ENCODE measurements at places on chromosomes 11 and 22.

- no peak for DNase-seq
Observed at GRCh38 chr11:131372234-131372962, 2.0 kb downstream of the NTM start.

GRCh38 chr11:15236559-15236958 lies 121.8 kb downstream of the INSC start:
- no peak for DNase-seq

DNA sequence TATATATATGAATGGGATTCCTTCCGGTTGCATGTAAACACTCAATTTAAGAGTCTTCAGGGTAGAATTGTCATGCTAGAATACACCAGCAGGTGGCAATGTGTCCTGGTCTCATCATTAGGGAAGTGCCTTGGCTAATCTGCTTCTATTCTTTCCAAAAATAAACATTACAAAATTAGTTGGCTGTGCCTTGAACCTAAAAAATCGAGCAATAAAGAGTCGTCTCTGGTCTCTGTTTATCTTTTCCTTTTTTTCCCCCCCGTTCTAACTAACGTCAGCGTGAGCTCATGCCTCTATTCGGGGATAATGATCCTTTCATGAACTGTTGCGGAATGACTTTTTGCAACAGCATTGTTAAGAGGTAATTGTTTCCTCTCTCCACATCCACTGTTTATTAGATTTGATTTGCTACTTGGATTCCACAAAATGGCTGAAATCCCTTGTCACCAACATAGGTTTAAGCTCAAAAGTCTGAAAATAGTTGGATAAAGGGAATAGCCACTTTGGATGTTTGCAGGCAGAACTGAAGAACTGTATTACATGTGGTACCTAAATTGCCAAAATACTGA lies 1.2 kb upstream of the ARHGEF12 start:
- peak; percentile 46 for DNase-seq

DNA sequence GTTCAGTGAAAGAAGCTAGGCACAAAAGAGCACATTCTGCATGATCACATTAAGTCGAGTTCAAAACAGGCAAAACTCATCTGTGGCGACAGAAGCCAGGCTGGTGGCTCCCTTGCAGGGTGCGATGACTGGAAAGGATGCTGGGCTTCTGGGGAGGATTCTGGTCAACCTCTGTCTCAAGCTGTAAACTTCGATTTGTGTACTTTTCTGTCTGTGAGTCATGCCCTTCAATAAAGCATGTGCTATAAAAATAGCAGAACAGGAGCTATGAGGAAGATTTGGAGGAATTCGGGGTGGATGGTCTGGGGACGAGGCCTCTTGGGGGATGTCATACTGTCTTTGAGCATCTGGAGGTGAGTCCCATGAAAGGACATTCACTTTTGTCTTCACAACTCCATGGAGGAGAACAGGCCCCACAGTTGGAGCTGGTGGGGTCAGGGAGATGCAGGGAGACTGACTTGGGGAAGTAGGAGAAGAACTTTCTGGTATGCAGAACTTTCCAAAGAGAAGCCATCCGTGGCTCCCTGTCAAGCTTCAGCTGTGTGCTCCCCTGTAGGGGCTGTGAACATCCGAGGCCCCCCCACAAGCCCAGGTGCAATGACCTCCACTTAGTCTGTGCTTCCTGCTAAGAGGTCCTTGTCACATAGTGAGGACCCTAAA lies 77.8 kb upstream of the LINC01488 start:
- DNase-seq = no peak

- no peak for DNase-seq
Observed at GRCh38 chr11:86274503-86274902, 27.5 kb upstream of the HIKESHI start.

DNA sequence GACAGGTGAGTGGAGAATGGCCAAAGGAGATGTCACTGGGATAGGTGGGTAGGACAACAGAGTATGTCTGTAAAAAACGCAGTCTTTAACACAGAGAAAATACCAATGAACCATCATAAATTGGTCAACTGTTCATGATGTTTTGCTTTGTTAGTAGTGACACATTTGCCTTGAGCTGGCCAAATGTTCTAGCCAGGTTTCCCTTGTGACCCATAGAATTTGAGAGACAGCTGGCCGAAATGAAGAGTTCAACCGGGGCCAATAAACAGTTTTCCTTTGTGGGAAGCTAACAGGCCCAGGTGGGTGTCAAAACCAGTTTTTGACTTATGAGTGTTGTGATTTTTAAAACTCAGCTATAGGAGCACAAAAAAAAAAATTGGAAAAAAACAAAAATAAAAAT lies 116.6 kb upstream of the BID start:
- DNase-seq = no peak

- DNase-seq = no peak
Observed at GRCh38 chr11:33135216-33135615, 26.1 kb downstream of the CSTF3 start.

DNA sequence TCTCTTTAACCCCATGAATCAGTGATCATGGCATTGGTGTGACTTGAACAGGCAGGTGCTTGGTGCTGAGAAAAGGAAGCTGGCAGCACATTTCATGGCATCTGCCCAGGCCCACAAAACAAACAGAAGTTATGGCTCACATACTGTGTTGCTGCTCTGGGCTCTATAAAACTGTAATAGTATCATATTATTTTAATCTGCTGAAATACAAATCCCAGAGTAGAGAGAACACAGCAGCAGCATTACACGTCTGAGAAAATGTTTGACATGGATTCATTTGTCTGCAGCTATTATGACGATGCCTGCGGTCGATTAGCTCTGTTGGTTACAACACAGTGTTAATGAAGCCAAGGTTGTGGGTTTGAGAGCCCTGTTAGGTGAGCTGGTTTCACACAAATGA lies 80.8 kb downstream of the ALX4 start:
- no peak for DNase-seq

DNA sequence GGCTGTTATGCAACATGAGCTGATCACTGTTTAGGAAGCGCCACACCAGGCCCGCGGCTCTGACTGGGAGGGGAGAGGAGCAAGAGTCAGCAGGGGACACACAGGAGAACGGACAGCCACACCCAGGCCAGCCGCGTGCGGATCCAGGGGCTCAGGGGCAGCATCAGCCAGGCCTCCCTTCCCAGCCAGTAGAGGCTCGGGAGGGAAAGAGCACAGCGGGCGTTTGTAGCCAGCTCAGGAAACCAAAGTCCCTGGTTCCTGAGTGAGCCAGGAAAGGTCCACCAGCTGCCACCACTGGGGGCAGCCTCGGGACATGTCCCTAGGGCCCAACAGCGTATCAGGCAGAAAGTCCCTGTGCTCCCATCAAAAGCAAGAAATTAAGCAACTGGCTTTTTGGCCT lies 71.8 kb upstream of the PITPNB start:
- no peak for DNase-seq

- no peak for DNase-seq
Observed at GRCh38 chr22:36573815-36574363, 44.9 kb upstream of the EIF3D start.

GRCh38 chr11:76910620-76911414 lies 50.1 kb downstream of the ACER3 start:
- DNase-seq = no peak

- DNase-seq = no peak
Observed at GRCh38 chr11:132035766-132036165, 665.4 kb downstream of the NTM start.

GRCh38 chr22:33909075-33909458 lies 11.2 kb downstream of the LARGE1 start:
- peak; percentile 3 for DNase-seq

DNA sequence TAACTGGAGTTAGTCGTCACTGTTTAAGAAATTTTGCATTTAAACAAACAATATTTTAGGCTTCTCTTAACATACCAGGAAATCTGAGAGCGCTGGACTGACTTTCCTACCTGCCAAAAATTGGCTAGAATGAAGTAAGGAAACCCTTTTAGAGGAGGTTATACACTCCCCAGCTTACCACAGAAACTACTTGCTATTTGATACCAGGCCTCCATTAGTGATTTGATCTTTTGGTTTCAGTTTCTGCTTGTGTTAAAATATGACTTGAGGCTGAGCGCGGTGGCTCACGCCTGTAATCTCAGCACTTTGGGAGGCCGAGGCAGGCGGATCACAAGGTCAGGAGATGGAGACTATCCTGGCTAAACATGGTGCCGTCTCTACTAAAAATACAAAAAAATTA lies 419.9 kb downstream of the LRRC4C start:
- DNase-seq = no peak

DNA sequence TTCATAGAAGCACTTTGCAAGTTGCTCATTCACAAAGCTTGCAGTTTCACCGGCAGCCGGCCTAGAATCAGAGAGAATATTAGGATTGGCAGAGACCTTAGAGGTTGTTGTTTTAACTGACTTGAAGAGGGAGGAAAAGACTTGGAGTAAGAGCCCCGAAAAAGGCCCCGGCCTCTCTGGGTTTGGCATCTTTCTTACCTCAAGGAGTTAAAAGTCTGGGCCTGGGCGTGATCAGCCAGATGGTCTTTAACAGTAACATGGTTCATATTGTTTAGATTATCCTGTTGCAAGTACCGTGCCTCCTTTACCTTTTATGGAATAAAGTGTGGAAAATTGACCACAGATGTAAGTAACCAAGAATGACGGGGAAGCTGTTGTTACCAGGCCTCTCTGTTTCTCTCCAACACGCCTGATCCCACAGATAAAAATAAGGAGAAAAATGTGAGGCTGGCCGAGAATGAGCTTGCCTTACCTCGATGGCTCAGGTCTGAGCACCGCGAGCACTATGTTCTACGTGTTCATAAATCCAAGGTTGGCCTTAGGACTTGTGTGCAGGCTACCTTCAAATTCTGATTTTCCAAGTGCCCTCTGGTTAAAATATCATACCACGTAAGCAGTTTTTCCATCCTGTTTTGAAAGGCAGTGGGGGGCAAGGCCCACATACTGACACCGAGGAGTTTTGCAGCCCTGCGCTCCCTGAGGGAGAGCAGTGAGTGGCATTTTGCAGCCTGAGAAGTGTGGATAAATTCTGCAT lies 56.4 kb downstream of the PARVA start:
- no peak for DNase-seq

- DNase-seq = no peak
Observed at GRCh38 chr11:7555052-7555699, 41.4 kb downstream of the PPFIBP2 start.

GRCh38 chr22:37121887-37122591 lies 12.5 kb upstream of the TMPRSS6 start:
- no peak for DNase-seq

GRCh38 chr22:46042786-46043185 lies 65.8 kb upstream of the WNT7B start:
- DNase-seq = no peak

DNA sequence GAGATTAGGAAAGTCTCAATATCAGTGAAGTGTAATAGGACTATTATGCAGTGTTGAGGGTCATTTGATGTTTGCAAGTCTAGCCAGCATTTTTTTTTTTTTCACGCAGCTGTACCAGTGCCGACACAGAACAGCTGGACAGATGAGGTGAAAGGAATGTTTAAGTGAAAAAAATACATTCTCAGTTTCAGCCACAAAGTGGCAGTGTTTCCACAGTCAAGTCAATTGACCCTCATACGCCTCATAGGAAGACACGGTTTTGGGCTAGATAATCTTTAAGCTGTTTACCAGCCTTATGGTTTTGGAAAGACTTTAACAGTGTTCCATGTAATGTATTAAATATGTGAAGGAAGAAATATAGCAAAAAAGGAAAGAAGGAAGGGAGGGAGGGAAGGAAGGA lies 349.9 kb upstream of the ANO3 start:
- DNase-seq = no peak

DNA sequence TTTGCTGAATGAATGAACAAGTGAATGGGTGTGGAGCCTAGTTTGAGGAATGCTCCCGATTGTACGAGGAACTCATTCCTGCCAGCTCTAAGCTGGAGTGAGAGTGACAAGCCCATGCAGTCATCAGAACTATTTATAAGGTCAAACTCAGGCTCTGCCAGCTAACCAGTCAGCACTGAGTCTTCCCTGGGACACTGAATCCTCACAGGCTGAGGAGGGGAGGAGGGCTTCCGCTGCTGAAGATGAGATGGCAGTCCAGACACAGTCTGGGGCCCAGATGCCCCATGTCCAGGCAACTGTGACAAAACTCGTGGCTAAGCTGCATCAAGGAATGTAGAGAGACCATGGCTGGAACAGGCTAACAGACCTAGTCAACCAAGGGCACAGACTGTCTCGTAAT lies 4.0 kb downstream of the LRP4 start:
- DNase-seq = no peak

GRCh38 chr11:68052137-68052873 lies 13.5 kb downstream of the TCIRG1 start:
- DNase-seq = no peak

DNA sequence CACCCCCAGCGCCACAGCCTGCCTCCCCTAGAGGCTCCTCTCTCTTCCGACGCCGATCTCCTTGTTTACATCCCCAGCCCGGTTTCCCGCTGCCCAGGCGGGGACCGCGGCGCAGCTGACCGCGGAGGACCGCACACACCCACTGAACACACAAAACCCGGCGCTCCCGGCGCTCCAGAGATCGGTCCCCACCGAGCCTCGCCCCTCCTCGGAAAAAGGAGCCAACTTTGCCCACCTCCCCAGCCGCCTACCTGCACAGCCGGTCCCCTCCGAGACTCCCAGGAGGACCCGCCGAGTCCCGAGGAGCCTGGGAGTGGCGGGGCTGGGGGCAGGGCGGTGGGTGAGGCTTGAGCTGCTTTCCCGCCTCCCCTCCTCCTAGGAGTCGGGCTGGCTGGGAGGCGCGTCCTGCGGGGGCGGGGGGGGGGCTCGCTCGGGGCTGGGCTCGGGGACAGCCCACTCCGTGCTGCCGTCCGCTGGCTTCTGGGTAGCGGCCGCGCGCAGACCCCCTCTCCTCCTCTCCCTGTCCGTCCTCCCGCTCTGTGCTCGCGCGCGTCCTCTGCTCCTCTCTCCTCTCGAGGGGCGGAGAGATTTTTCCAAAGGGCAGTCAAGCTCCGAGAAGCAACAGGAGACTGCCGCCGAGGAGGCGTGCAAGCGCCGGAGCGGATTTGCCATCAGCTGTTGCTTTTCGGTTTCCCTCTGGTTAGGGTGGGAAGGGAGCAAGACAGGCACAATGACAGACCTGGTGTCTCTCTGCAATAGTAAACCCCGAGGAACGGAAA lies at the start of gene FXYD6:
FXYD6 (minus strand) TSS at position 318 of the 779 bp plus-strand sequence. CDS start 33,882 bp downstream, outside the sequence.
- no peak for DNase-seq

GRCh38 chr11:13859892-13860291 lies 102.6 kb upstream of the SPON1 start:
- DNase-seq = no peak

DNA sequence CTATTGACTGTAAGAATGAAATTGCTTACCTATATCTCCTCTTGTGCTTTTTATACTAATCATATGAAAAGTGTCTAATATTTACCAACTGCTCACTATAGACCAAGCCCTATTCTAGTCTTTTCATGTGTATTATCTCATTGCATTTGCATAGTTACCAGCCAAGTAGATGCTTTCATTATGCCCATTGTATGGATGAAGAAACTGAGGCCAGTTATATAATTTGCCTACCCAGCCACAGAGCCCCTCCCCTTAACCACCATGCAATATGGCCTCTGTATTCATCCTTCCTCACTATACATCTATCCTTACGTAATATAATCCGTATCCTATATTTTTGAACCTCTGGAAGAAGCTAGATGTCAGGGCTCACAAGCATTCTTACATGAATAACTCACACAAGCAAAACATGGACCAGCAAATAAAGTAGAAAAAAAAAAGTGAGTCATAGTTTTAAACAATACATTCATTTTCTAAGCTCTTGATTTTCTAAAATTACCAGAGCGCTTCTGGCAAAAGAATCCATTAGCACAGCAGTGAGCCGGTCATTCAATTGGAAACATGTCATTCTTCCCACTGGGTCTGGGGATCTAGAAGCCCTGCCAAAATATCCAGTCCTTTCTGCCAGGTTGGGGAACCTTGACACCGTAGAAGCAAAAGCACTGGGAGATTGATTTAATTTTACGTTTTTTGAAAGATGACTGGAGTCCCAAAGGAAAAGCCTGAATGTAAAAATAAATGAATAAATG lies 80.0 kb downstream of the C11orf91 start:
- no peak for DNase-seq
